ENCODE measurements at places on chromosomes 2 and 18.

DNA sequence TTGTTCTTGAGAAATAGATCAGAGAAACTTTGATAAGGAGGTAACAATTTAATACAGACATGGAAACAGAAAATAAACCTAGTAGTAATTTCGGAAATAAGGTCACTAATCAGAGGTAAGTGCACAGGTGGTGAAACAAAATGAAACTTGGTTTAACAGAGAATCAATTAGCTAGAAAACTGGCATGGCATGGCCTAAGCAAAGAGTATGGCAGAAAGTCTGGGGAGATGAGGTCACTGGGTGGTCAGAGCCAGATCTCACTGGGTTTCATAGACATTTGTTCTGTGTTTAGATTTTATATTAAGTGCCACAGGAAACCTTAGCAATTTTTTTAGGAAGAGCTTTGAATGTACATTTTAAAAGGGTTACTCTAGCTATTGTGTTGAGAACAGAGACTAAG, 1216.0 kb upstream of the PIK3C3 start:
- no peak for DNase-seq

DNA sequence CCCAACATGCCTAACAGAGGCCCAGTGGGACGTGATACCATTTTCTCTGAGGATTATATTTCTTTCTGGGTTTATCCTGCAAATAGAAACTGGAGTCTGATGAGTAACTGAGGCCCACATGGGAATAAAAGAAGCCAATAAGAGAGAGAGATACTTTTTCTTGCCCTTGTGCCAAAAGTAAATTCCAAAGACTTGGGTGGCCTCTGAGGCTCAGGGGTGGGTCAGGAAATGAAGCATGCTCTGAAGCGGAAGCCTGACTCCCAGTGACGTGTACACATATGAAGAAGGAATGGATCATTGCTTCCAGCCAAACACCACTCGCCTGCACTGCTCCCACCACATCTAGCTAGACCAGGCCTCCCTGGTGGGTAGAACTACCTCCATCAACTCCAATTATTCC, 273.6 kb upstream of the NCKAP5 start:
- peak; percentile 41 for DNase-seq

DNA sequence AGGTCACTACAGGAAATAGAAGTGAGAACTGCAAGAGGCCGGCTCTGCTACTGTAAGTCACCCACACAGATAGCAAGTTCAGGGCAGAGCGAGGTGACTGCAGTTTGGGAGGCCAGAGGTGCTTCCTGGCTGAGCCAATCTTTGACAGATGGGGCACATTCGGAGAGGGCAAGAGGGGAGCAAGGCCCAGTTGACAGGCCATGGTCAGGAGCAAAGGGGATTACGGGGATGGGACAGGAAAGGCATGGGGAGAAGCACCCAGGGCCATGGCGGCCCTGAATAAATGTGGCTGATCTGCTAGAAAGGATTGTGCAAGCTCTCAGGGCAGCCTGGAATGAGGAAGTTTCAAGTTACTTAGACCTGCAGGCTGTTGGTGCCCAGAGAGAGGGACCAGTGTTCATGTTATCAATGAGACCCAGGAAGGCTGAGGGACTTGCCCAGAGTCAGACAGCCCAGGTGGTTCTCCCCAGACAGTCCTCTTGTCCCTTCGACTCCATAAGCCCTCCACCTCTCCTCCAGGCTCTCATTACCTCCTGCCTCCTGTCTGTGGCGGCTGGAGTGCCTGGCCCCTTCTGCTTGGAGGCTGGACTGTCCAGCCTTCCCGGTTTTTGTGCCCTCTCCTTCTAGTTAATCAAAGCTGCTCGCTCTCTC, 123.3 kb downstream of the CTIF start:
- DNase-seq, result no peak

- DNase-seq, result no peak
These were observed 37.5 kb upstream of the CAB39 start for GRCh38 chr2:230674966-230675672.

DNA sequence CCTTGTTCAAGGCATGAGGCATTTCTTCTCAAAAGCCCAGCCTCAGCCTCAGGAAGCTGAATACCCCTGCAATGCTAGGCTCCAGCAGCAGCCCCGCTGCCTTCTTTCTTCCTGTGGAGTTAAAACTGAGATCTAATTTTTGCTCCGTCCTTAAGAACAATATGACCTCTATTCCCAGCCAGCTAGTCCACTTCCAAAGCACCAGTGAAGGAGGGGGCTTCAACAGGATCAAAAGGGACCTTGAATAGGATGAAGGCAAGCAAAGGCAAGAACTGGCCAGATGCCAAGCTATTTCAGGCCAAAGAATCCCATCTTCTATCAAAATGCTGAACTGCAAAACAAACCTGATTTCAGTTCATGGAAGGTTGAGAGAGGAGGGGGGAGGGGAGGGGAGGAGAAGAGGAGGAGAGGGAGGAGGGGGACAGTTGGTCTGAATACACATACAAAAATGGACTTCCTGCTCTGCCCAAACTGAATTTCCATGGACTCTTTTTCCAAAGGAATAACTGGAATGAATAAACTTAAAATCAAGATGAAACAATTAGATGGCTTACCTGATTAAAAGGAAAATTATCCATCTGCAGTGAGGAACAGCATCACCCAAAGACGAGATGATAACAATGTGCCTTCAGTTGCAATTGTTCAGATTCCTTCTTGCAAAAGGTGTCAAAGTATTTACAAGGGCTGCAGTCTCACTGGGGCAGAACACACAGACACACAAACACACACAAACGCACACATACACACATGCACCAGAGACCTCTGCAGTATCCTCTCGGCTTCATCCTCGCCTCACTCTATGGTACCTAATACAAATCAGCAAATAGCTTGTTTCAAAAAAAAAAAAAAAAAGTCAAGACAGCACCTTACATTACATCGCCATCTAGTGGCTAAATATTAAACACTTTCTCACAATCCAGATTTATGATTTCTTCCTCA, at the start of gene SCN1A:
TSS of gene SCN1A (minus strand) at position 804 of the 939 bp plus-strand sequence. CDS start 54,399 bp downstream, outside the sequence.
- DNase-seq, result peak; percentile 18

DNA sequence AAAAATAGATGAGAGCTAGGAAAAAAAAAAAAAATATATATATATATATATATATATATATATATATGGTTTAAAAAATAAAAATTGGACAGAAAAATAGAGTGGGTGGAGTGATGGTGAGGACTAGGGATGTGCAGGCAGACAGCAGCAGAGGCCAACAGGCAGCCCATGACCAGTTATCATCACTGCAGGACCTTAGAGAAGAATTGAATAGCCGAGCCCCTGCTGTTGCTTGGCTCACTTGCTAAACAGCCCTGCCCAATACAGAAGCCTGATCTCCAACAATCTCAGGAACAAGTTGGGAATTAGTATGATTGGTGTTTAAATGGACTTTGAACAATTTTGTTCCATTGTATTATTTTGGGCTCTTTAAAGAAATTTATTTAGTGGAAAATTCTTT, 967.5 kb upstream of the PIK3C3 start:
- no peak for DNase-seq

GRCh38 chr2:54928719-54929118, 121.5 kb downstream of the RTN4 start:
- DNase-seq, result no peak

DNA sequence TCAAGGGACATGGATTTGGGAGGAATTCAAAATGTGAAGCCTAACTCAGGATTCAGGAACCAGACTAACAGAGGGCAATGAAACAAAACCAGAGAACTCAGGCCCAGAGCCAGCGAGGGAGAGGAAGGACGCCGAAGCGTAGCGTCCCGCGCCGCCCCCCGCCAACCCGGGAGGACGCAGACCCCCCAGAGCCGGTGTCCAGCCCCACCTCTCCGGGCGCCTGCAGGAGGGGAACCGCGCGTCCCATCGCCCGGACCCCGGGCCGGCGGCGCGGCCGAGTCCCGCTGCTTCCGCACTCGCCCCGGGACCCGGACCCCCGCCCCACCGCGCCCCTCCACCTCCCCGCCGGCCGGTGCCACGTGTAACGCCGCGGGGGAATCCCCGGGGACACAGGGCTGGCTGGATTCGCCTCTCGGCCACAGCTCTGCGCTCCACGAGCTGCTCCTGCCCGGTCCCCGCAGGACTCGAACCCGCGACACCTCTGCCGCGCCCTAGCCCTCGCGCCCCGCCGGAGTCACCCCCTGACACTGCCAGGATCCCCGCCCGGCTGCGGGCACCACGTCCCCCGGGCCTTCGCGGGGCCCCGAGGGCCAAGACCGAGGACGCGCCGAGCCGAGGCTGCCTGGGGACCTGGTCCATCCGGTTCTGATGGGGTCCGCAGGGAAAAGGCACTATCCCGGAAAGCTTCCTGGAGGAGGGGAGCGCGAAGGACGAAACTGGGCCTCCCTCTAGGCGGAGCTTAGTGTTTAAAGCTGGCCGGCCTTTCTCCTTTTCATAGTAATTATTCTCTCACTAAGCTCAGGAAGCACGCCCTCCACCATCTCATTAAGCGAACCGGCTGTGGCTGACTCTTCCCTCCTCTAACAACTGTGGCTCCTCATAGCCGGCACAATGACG, 40.4 kb upstream of the FAM124B start:
- no peak for DNase-seq

GRCh38 chr18:70513502-70514171, 224.8 kb downstream of the SOCS6 start:
- no peak for DNase-seq

Measured in tibial nerve (tissue), 4 donors.